ENCODE measurements at places on chromosomes 2 and 18.

- no peak for DNase-seq
Measured at GRCh38 chr2:41127351-41127750, 675.5 kb upstream of the SLC8A1 start.

GRCh38 chr2:208437755-208438154, 31.2 kb downstream of the PTH2R start:
- DNase-seq = no peak

- no peak for DNase-seq
Measured at GRCh38 chr2:175984846-175985245, 17.2 kb downstream of the LNPK start.

GRCh38 chr18:79625924-79626561, 53.6 kb upstream of the CTDP1 start:
- DNase-seq = no peak

DNA sequence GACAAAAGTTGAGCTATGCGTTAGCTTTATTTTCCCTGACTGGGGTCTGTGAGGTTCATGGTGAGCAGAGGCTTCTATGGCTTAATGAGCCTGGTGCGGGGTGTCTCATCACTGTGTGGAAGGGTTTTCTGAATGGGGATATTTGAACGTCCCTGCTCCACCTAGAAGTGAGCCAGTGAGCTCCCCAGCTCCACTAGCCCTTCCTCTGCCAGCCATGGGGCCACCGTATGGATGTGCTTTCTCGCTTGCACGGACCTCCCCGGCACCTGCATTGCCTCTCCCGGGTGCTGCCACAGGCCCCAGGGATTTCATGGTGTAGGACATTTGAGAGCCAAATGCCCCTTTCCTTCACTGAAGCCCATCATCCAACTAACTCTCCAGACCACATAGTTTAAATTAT, 37.8 kb downstream of the CYP26B1 start:
- no peak for DNase-seq
